ENCODE measurements at places on chromosomes 7 and 10.
A peak's percentile ranks its signal among the peaks of the same experiment; 100 is the strongest.

- DNase-seq, result peak; percentile 48
Measured at GRCh38 chr7:37284805-37285231, 163.8 kb downstream of the ELMO1 start.

DNA sequence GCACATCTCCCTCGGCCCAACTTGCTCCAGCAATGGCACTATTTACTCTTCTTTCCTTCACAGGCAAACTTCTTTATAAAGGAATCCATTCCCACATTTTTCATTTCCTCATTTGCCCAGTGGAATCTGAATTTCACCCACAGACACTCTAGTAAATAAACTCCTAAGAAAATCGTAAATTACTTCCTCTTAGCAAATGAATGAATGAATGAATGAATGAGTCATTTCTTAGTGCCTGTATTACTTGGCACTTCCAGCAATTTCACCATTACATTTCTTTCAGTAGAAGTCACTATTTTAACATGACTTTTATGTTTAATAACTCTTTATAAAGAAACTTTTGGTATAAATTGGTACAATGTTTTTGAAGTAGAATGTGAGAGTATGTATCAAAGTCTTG, 55.7 kb downstream of the DDC start:
- no peak for DNase-seq

DNA sequence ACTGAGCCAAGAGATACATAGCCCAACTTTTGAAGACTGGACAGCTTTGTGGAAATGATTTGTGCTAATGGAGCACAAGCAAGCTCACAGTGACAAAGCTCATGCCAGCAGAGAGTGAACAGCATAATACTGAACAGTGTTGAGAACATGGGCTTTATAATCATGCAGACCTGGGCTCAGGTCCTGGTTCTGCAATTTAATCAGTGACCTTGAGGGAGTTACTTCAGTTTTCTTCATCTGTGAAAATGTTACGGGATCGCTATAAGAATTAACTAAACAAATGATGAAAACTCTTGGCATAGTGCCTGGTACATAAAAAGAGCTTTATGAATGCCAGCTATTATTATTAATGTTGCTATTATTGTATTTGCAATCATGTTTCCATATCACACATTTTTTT, 690.5 kb upstream of the LRRN3 start:
- no peak for DNase-seq

GRCh38 chr7:2043316-2044039, 189.3 kb downstream of the MAD1L1 start:
- DNase-seq, result no peak

DNA sequence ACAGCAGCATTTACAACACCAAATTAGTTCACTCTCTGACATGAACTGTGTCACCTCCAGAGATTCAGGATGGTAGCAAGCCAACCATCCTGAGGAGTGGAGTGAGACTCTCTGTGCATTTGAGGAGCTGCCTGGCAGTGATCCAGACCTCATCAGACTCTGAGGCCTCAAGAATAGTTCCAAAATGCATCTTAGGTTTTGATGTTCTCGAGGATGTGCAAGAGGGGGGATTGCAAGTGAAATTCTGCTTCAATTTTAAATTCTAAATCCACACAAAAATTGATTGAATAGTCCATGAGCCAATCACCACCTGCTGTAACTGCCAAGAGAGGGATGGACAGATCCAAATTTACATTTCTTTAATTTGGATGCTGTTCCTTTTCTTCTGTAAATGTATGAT, 49.7 kb downstream of the SLK start:
- no peak for DNase-seq

GRCh38 chr7:824081-824480, 8.2 kb upstream of the SUN1 start:
- no peak for DNase-seq

DNA sequence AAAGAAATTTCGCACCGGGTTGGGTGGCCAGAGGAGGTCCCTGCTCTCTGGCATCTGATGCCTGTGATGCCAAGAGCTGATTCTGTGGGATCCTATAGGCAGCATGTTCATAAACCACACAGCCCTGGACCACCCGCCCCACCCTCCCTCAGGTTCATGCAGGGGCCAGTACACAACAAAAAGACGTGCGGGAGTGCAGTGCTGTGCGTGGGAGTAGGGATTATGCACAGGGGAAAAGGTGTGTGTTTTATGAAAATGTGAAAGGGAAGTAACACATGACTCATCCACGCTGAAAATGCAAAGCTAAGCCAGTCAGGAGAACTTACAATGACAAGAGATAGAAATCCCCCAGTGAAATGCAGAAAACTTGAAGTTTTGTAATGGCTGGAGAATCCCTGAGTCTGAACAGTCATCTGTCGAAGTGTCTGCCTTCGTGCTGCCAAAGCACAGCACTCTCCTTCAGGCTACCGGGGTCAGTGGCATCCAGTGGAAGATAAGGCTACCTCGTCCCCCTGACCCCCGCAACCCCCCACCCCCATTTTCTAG, 1.1 kb downstream of the KIAA1217 start:
- DNase-seq, result no peak

- no peak for DNase-seq
Measured at GRCh38 chr10:1019362-1019761, 6.3 kb downstream of the IDI2 start.

DNA sequence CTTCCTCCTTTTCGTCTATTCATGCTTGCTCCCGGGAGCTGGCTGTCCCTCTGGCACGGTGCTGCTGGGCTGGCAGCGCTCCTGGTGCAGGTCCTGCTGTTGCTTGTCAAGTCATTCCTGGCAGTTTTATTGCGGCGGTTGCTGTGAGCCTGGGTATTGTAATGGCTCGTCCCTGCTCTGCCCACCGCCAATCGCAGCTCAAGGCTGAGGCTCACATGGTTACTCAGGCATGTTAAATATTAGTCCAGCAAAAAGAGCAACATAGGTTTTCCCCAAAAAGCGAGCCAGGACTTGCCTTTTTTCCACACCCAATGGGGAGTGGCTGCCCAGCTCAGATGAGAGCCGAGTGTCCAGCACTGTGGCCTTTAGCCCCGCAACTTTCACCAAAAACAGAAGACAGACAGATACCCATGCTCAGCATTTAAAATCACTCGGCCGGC, 492.9 kb upstream of the FOXK1 start:
- DNase-seq, result no peak

DNA sequence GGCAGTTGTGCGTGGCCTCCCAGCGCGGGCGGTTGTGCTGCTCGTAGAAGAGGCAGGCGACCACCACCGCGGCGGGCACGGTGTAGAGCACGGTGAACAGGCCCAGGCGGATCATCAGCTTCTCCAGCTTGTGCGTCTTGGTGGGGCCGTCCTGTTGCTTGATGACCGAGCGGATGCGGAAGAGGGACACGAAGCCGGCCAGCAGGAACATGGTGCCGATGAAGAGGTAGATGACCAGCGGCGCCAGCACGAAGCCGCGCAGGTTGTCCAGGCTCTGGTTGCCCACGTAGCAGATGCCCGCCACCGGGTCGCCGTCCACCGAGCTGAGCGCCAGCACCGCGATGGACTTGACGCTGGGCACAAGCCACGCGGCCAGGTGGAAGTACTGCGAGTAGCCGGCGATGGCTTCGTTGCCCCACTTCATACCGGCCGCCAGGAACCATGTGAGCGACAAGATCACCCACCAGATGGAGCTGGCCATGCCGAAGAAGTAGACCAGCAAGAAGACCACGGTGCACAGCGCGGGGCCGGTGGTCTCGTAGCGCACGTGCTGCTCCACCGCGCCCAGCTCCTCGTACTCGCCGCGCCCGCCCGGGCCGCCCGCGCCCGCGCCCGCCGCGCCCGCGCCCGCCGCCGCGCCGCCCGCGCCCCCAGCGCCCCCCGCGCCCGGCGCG, 2.2 kb downstream of the FZD8 start:
- no peak for DNase-seq

- no peak for DNase-seq
Measured at GRCh38 chr10:124106241-124106879, 13.0 kb upstream of the CHST15 start.

GRCh38 chr10:113960617-113961181, 83.0 kb upstream of the ADRB1 start:
- DNase-seq, result peak; percentile 45
